ENCODE measurements at places on chromosomes 16 and 17.
A peak's percentile ranks its signal among the peaks of the same experiment; 100 is the strongest.

DNA sequence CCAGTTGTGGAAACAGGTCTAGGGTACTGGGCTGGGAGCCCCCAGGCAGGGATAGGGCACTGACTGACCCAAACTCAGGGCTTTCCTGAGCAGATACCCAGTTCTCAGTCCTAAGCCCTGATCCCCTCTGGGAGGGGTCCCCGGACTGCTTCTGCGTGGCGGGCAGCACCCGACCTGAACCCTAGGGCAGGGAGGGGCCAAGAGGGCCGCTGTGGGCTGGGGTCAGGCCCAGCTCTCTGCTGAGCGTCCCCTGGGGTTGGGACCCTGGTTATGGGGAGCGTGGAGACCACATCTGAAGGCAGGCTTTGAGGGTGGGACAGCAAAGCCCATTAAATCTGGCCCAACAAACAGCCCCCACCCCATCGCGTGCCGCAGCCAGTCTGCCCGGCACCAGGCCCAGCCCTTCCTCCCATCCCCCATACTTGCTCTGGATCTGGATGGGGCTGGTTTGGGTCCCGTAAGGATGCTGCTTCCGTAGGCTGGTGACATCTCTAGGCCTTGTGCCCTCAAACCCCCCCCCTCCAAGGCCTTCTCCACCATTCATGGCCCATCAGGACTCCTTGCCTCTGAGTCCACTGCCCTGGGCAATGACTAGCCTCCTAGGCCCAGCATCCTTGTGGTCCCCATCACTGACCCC is 691 bp upstream of the FAM83G start:
- no peak for DNase-seq

- DNase-seq: no peak
These were observed 25.8 kb downstream of the ABCC1 start for GRCh38 chr16:15975172-15975571.

GRCh38 chr16:1492923-1493745 is at the start of gene TELO2:
Gene TELO2 (plus strand): TSS chr16:1493360. CDS start chr16:1494282, 922 bp downstream.
- peak; percentile 13 for DNase-seq

DNA sequence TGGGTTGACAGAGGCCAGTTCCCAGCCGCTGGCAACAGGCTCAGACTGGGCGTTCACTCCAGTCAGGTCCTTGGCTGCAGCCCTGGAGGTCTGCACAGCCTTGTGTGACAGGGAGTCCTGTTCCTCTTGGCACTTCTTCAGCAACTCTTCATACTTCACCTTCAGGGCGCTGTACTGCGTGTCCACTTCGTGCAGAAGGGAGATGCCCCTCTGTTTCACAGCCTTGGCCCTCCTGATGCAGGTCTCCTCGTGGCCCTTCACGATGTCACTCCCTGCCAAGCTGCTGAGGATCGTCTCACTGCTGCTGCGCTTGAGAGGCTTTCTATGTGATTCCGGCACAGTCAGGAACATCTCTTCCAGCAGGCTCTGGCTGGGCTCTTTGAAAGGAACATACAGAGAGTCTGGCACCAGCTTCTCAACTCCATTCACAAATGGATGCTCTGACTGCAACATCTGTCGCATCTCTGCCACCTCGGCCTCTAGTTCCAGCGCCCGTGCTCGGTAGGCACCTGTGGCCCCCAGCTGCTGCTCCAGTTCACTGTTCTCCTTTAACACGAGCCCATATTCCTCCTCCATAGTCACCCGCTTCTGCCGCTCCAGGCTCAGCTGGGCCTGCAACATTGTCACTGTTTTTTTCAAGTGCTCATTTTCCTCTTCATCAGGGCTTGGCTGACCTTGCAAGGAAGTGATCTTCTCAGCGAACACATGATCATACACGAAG is 27.2 kb downstream of the CDR2 start:
- DNase-seq: no peak

GRCh38 chr17:37239690-37240334 is 136.0 kb upstream of the C17orf78 start:
- DNase-seq: no peak

DNA sequence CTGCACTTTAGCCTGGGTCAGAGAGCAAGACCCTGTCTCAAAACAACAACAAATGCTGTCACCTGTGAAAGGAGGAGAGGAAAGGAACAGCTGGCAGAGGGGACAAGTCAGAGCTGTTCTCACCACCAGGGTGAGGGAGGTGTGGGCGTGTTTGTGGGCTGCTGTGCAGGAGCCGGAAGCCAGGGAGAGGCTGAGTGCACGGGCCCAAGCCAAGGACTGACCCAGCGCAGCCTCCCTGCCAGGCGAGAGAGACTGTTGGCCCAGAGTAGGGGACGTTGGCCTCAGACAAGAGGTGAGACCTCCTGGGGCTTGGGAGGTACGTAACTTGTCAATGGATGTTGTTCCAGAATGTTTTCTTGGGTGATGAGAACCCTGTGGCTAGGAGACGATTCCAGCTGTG is 10.7 kb downstream of the SPNS2 start:
- no peak for DNase-seq

- DNase-seq: no peak
These were observed 10.9 kb upstream of the CA4 start for GRCh38 chr17:60138769-60139437.

- no peak for DNase-seq
These were observed 123.9 kb upstream of the CIBAR2 start for GRCh38 chr16:85235991-85236817.

- DNase-seq: no peak
These were observed 3.7 kb downstream of the TNS4 start for GRCh38 chr17:40497695-40498094.

- no peak for DNase-seq
These were observed 3.6 kb upstream of the KDM8 start for GRCh38 chr16:27199736-27200135.

DNA sequence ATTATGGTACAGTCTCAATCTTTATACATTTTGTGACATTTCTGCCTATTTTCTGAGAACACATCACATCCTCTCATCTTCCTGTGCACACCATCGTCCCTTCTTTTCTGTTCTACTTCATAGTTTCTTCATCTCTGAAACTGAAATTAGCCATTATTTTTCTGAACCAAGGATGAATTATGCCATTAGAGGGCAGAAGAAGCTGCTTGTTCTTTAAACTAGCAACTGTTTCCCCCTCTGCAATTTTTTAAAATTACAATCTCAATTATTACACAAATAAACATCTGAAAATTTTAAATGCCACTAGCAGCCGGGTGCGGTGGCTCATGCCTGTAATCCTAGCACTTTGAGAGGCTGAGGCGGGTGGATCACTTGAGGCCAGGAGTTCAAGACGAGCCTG is 41.3 kb downstream of the RBBP6 start:
- peak; percentile 8 for DNase-seq

GRCh38 chr17:56011406-56012131 is 141.7 kb upstream of the ANKFN1 start:
- DNase-seq: no peak

- no peak for DNase-seq
These were observed 17.5 kb downstream of the CIBAR2 start for GRCh38 chr16:85094812-85095211.

GRCh38 chr16:85522842-85523601 is 90.1 kb upstream of the GSE1 start:
- no peak for DNase-seq

- DNase-seq: no peak
These were observed 23.5 kb downstream of the COX10 start for GRCh38 chr17:14092808-14093207.

Measured in AG09309 (cell line).